ENCODE measurements at places on chromosomes 6 and 20.

DNA sequence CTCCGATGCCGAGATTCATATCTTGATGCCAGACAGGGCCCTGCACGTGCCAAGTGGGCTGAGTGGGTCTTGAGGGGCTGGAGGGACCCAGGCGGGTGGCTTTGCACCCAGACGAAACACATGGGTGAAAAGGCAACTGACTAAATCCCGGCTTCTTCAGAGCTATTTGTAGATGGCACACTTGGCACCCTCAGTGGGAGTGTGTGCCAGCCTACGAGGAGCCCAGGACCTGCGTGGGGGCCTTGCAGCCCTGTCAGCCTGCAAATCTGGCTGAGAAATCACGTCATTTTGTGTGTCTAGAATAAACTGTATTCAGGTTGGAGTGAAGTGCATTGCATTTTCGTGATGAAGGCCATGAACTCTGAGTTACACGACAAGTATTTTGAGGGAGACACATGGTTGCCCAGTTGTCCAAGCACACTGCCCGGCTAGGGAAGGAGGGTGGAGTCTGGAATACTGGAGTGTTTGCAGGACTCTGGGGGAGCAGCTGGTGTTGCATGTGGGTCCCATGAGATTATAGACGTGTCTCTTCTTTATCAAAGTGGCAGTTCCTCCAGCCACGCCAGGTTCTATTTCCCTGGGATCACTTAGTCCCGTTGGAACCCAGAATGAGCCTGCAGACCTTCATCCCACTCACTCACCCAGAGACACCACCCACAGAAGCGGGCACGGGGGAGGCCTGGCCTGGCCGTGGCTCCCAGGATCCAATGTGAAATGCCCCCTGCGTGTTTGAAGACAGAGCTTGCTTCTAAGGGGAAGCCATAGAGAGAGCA, 60.2 kb downstream of the DLL1 start:
- DNase-seq, result no peak

GRCh38 chr20:1463971-1464570, 2.6 kb downstream of the NSFL1C start:
- no peak for DNase-seq

DNA sequence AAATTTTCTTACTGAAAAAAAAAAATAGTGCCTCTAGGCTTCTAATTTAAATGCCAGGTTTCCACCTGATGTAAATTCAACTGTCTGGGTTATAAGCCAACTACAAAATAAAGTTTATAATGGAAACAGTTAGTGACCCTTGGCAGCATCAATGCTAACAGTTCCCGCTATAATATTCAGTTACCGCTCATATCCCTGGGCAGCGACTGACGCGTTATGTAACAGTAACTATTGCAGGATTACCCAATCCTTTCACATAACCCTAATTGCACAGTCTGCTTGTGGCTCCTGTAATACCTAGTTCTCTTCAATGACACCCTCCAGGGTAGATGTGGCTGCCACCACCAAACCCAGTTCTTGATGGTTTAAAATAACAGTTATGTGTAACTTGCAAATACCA, 208.6 kb downstream of the MOXD1 start:
- no peak for DNase-seq

GRCh38 chr20:34850969-34851368, 21.7 kb downstream of the GGT7 start:
- DNase-seq, result no peak

GRCh38 chr20:41424011-41424410, 57.4 kb upstream of the EMILIN3 start:
- DNase-seq, result no peak

DNA sequence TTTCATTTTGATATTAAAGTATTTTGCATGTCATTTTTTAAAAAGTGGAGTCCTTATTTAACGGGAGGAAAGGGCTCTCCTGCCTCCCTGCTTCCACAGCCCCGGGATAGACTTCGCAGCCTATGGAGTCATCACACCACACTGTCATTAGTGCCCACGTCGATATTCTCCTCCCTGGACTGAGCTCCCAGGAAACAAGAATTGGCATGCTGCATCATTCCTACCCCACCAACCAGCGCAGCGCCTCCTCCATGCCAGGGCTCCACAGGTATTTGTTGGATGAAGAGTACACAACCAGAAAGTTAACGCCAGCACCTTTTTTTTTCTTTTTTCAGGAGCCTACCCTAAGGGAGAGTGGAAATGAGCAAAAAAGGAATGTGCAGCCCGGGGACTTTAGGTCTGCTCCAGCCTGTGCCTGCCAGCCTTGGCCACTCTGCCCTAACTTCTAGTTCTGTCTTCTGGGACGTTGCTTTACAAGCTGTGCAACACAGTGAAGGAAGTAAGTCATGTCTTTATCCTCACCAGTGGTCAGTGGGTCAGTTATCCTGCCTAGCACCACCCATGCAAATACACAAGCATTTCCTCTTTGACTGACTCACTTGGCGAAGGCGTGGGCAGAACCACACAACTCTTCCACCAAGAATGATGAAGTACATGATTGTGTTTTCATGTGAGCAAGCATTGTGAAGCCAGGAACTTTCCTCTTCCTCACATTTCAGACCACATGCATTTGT, 180.7 kb upstream of the UST start:
- no peak for DNase-seq

DNA sequence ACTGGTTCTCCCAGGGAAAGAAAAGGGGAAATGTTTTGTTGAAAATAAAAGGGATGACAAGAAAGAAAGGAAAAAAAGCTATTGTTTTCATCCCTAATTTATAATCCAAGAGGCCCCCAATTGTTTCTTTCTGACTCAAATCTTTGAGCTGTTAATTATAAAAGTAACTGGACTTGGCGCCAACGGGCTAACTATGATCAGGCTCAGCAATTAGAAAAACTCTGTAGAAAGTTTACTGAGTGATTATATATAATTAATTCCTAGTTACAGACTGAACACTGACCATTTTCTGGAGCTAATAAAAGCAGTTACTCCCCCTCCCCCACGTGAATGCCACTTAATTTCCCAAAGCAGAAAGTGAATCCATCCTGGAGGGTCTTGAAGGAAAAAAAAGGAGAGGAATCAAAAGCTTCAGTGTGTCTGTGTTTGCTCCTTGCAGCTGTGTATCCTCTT, 3.2 kb downstream of the ZMYND8 start:
- no peak for DNase-seq

GRCh38 chr6:45496085-45496433, 118.3 kb upstream of the SUPT3H start:
- DNase-seq, result no peak

- DNase-seq, result no peak
These were observed 371.7 kb upstream of the SASH1 start for GRCh38 chr6:147970970-147971369.

- DNase-seq, result no peak
These were observed 17.7 kb upstream of the CCDC167 start for GRCh38 chr6:37517411-37517812.

GRCh38 chr6:4647414-4648365, 128.5 kb upstream of the CDYL start:
- DNase-seq, result peak; percentile 46

DNA sequence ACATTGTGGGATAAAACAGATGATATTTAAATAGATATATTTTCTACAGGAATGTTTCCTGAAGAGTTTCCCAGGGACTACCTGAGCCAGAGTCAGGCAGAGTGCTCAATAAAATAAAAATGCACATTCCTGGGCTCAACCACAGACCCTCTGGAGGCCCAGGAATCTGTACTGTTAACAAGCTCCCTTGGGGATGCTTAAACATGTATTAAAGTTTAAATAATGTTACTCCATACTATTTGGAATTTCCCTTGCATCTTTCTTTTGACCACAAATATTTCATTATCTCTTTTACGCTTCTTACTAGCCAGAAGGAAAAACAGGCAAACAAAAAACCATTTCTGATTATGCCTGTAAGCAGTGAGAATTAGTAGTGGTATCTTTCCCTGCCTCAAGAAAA, 42.3 kb downstream of the GPR63 start:
- no peak for DNase-seq

DNA sequence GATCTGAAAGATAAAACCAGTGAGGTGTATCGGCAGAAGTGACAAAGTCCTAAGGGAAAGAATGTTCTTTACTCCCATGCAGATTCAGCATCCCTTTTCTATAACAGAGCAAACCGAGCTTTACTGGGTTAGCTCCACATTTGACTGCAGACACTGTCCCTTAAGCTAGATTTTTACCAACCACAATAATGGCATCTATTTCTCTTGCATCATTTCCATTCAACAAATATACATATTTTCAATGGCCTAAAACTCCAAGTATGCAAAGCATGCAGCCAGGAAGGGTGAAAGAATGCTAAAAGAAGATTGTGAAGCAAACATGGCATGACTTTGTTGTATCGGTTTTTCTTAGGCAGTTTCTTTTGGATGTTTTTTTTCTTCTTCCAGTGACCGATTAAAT, 255.4 kb downstream of the OGFRL1 start:
- DNase-seq, result no peak

DNA sequence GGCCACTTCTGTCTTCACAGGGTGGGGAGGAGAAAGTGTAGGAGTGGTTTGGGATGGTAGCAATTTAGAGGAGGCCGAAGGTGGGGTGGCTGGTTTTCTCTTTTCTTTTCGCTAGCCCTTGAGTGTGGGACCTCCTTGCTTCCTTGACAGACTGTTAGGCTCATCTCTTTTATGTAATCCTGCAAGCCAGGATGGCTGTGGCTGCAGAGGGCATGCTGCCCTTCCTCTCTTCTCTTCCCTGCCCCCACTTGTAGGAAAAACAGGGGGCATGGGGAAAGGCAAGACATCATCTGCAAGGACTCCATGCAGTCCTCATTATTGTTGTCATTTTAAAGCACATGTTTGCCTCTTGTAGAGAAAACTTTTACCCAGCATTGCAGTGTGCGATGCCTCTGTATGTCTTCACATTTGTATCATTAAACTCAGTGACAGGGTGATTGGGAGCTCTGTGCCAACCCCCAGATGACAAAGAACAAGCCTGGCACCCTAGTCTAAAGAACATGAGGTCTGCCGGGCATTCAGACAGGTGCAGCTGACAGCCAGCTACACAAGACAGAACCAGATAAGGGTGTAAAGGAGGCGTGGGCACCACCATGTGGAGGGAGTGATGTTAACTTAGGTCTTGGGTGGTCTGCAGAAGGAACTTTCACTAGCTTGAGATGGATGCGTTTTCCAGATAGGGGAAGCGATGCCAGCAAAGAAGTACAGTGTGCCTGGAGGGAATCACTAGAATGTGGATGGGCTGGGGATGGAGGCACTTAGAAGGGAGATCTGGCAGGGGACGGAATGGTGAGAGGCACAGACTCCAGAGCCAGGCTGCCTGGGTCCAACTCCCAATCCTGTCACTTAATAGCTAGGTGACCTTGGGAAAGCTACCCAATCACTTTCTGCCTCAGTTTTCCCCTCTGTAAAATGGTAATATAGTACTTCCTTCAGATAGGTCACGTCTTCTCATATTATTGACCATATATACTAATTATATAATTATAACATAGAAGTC, 207.6 kb downstream of the TBC1D7 start:
- DNase-seq, result no peak

GRCh38 chr20:25592135-25592852, 7.0 kb upstream of the NINL start:
- DNase-seq, result no peak

- no peak for DNase-seq
These were observed 517.8 kb downstream of the PKHD1 start for GRCh38 chr6:51569594-51569993.

GRCh38 chr20:49987015-49987867, 4.5 kb downstream of the SNAI1 start:
- no peak for DNase-seq

- no peak for DNase-seq
These were observed 994 bp downstream of the CLDN20 start for GRCh38 chr6:155264693-155265320.

DNA sequence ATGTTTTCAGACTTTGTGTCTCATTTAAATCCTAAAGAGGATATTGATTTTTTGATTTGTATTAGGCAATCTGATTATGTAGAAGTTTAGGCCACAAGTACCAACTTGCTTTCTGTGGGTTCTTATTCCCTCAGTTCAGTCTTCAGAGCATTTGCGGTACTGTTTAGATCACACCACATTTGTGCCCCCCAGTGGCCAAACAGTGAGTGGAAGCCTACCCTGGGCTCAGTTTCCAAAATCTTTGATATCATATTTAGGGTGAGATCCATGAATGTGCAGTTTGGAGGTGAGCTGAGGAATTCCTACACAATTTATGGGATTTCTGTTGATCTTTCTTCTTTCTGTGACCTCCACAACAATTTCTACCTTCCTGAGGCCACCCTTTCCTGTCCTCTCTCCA, 92.3 kb upstream of the FUT9 start:
- no peak for DNase-seq

- no peak for DNase-seq
These were observed 120.7 kb downstream of the MACROD2 start for GRCh38 chr20:14116037-14116436.

GRCh38 chr20:18072532-18072931, 14.8 kb upstream of the OVOL2 start:
- DNase-seq, result no peak

DNA sequence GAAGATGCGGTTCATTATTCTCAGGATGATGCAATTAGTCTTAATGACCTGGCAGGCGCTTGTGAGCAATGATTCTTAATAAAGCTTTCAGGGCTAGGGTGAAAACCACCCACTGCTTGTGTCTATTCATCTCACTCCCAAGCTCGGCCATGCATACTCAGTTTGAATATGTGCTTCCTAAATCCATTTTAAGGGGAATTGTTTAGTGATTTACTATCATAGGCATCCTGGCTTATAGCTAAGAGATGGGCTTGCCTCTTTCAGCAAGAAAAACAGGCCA, 141.1 kb upstream of the SLC24A3 start:
- no peak for DNase-seq

DNA sequence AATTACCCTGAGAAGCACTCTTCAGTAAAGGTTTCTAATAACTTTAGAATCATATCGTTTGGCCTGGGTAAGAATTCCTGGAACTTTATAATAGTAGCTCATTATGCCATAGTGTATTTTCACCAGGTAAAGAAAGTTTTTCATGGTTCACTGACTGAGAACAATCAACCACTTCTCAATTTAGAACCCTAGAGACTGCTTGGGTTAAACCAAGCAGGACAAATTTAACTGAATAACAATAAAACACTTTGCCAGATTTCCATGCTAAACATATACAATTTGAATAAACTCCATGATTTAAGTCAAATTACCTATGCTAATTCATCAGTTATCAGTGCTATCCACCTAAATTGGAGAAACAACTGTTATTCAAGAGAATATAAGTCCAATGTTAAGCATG, 99.4 kb downstream of the PLG start:
- no peak for DNase-seq
